SK-N-DZ (cell line): ENCODE measurements at places on chromosomes 4 and X.

- peak; percentile 1 for DNase-seq
Measured at GRCh38 chrX:73562458-73562857, 539 bp upstream of the CHIC1 start.

- DNase-seq: no peak
Measured at GRCh38 chr4:54433686-54434085, 204.6 kb downstream of the PDGFRA start.

- DNase-seq: peak; percentile 82
Measured at GRCh38 chr4:140861359-140862176, 105.4 kb upstream of the TBC1D9 start.

DNA sequence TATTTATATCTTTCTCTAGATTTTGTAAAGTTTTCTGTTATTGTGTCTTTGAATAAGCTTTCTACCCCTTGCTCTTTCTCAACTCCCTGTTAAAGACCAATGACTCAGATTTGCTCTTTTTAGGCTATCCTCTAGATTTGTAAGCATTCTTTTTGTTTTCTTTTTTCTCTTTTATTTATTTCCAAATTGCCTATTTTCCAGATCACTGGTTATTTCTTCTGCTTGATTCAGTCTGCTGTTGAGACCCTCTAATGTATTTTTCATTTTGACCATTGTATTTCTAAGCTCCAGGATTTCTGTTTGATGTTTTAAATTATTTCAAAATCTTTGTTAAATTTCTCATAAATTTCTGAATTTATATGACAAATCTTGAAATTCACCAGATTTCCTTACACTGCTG is 462.6 kb upstream of the GALNT7 start:
- DNase-seq: no peak

DNA sequence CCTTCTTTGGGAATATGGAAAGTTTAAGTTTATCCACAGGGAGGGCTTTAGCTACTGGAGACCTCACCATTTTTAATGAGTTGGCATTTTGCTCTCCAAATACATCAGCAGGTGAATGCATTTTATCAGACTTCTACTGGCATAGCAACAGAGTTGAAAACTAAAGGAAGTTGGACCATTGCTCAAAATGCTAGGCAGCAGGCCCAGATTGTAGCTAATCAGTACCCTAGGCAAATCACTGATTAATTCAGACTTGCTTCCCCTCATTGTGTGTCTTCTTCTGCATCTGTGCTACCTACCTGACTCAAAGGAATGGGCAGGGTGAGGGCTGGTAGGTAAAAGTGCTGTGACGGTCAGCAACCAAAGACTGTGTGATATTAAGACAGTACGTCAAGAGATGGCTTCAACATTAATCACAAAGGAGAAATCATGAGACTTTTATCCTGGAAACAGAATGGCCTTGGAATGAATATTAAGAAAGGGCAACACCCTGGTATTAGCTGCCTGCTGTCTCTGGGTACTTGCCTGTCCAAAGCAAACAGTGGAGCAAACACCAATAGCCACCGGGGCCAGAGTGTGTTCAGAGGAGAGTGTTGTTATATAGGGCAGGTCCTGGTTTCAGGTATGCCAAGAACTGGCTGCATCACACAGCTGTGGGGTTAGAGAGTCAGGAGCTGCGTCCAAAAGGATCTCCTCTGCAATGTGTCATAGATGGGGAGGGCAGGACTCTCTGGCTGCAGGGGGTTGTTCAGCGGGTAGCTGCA is 17.1 kb upstream of the SMIM20 start:
- DNase-seq: no peak

- DNase-seq: no peak
Measured at GRCh38 chrX:29488919-29489318, 726.4 kb upstream of the MAGEB2 start.

DNA sequence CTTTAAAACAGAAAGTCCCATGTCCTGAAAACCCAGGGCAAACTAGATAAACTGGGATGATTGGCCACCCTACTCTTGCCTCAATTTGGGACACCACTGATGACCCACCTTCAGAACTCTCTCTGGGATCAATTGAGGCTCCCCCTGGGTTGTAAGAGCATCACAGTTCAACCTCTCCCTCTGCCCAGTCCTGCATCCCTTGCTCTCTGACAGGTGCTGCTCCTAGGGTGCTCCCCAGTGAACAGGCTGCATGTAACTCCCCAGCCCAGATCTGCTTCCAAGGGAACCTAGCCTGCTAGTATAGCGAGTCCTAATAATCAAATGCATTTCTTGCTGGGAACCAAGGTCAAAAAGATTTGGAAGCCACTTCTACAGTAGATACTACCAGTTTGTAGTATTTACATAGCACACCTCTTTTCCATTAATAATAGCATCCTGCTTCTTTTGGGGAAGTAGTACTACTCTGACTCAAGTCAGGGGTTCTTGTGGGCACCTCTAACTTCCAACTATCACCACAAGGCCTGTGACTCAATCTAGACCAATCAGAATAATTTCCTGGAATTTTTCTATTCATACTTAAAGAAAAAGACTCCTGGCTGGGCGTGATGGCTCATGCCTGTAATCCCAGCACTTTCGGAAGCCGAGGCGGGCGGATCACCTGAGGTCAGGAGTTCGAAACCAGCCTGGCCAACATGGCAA is 42.1 kb upstream of the SPINK2 start:
- no peak for DNase-seq

GRCh38 chrX:118116713-118117550 is at the start of gene KLHL13:
KLHL13 (minus strand) TSS chrX:118116810; CDS start chrX:118028473, 88,337 bp downstream.
- DNase-seq: peak; percentile 68

DNA sequence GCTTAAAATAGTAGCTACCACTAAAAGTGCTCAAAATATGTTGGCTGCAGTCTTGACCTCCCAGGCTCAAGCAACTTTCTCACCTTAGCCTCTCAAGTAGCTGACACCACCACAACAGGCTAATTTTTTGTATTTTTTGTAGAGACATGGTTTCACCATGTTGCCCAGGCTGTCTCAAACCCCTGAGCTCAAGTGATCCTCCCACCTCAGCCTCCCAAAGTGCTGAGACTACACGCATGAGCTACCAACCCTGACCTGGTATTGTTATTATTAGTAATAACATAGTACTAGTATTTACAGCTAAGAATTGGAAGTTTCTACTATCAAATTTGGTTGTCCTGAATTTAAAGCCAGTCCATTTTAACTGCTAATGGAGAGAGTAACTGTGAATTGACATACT is 18.0 kb downstream of the STAP1 start:
- DNase-seq: no peak

- DNase-seq: no peak
Measured at GRCh38 chr4:147136310-147136709, 190.6 kb upstream of the TTC29 start.

DNA sequence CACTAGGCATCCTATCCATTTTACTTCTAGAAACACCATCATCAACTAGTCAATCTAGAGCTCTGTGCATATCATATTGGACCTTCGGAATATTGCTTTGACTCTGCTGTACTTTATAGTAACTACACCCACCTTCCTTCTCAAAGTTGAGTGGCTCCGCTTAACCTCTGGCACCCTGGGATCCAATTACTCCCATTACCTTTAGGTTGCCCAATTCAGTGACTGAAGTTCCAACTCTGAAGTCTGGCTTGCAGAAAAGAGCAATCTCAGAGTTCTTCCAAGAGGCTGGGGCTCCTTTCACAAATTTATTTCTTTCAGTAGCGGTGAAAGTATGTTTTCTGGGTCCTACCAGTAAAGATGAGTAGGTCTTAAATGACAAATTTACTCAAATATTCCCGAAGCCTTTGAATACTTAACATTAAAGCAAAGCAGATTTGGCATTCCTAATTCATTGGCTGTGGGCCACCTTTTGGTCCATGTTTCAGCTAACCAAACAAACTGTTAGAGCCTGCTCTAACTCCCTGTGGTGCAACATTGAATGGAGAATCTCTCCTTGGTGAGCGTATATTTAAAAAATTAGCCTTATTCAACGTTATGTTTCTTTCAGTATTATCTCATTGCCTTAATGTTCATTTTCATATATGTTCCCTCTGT is 1215.8 kb downstream of the RAPGEF2 start:
- DNase-seq: no peak

GRCh38 chrX:92231391-92231790 is 452.2 kb downstream of the PCDH11X start:
- DNase-seq: no peak

DNA sequence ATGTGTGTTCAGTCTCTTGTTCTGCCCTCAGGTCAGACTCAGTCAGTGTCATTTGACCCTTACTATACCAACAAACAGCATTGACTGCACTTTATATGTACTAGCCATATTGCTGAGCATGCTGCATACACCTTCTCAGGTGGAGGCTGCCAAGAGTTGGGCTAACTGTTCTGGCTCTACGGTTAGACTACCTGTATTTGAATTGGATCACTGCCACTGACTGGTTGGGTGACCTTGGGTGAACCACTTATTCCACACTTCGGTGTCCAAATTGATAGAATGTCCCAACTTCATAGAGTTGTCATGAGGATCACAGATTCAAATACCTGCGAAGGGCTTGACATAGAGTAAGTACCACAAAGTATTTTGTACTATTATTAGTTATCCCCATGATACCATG is 91.2 kb upstream of the GPR50 start:
- DNase-seq: no peak

- DNase-seq: no peak
Measured at GRCh38 chrX:9907645-9908387, 59.3 kb upstream of the CLDN34 start.

- no peak for DNase-seq
Measured at GRCh38 chr4:150849016-150849415, 166.1 kb downstream of the LRBA start.

- no peak for DNase-seq
Measured at GRCh38 chrX:24902806-24903205, 113.0 kb downstream of the ARX start.

GRCh38 chr4:16663307-16663706 is 235.1 kb downstream of the LDB2 start:
- DNase-seq: no peak

GRCh38 chrX:154482786-154483185 is 3.6 kb downstream of the UBL4A start:
- DNase-seq: no peak

- no peak for DNase-seq
Measured at GRCh38 chrX:25663701-25664100, 474.4 kb upstream of the MAGEB18 start.

- no peak for DNase-seq
Measured at GRCh38 chrX:103540145-103540544, 20.9 kb upstream of the RAB40A start.

DNA sequence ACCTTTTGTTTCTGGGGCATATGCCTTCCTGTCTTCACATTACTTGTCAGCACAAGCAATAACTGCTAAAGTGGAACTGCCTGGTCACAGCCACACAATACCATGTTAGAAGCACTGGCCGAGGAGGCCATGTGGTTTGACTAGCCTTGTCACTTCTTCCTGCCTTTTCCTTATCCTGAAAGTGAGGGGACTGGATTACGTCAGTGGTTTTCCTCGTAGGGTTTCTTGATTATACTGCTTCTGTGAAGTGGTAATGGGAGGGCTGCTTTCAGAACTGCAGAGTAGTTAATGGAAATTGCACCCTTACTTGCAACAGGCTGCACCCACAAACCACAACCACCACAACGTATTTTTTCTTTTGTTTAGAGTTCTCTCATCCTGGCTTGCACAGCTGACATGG is 26.6 kb downstream of the ZRSR2 start:
- no peak for DNase-seq

DNA sequence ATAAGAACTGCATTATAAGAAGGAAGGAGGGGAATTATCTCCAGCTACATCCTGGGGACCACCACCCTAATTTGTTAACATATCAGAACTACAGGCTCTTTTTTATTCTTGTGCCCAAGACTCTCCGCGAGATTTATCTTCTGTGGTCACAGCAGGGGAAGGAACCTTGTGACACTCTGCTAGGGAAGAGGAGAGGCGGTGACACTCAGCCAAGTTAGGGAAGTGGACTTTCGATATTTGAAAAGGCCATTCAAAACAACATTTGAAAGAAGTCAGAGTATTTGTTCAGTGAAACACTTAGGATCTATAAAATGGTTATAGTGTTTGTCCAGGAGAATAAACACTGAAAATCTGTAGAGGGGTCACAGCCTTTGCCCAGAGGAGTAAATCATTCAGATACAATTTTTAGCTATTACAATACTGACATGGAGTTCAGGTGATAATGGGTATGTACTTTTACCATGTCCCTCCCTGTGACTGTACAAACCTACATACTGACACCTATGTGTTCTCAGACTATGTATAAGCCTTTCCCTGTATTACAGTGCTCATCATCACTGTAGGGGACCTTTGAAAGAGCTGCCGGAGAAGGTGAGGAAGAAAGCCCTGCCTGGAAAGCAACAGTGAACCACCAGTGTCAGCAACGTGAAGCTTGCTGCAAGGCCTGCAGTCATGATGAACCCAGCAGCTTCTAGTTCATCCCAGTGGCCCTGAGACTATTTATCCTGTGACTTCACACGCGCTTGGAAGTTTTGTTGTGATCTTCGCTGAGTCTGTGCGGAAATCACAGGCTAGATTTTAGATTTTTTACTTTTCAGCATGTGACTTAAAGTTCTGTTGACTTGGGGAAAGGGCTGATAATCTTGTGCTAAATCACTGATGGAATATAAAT is 8.5 kb upstream of the PTTG2 start:
- DNase-seq: no peak

- DNase-seq: no peak
Measured at GRCh38 chrX:102338162-102338561, 91.2 kb downstream of the NXF2 start.

DNA sequence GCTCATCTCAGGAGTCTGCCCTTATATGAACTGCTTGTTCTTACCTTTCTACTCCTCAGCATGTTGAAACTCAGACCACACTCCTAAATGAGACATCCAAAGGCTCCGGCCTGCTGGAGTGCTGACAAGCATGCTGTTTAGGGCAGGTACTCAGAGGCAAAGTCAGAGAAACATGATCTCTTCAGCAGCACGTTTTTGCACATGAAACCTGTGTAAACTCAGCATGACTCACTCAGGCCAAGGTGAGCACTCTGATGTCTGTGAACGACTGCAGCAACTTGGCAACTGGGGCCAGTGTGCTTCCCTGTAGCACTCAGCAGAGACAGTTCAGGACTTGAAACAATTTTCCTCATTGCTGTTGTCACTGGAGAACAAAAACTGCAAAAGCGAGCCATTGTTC is 109.6 kb downstream of the PACRGL start:
- no peak for DNase-seq

- DNase-seq: no peak
Measured at GRCh38 chrX:65601530-65602220, 65.8 kb upstream of the MSN start.

DNA sequence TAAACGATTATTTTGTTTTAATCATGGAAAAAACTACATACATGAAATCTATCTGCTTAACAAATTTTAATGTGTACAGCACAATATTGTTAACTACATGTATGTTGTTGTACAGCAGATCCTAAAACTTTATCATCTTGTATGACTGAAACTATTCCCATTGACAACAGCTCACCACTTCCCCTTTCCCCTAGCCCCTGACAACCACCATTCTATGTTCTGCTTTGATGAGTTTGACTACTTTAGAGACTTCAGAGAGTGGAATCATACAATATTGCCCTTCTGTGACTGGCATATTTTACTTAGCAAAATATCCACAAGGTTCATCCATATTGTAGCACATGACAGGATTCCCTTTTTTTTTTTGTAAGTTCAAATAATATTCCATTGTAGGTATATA is 185.9 kb downstream of the CFAP299 start:
- no peak for DNase-seq

GRCh38 chr4:1720163-1720983 is 750 bp downstream of the TMEM129 start:
- DNase-seq: no peak
